ENCODE measurements at places on chromosomes 1 and 21. TPM values are rescaled to one million over a fixed set of nuclear protein-coding genes. Genes with fewer than 3 reads are reported as not detected.

FCER1A gene
- not detected for total RNA-seq

SPATA46 gene
- not detected for total RNA-seq

ETS2 gene
- total RNA-seq = 21.5 TPM

DNA sequence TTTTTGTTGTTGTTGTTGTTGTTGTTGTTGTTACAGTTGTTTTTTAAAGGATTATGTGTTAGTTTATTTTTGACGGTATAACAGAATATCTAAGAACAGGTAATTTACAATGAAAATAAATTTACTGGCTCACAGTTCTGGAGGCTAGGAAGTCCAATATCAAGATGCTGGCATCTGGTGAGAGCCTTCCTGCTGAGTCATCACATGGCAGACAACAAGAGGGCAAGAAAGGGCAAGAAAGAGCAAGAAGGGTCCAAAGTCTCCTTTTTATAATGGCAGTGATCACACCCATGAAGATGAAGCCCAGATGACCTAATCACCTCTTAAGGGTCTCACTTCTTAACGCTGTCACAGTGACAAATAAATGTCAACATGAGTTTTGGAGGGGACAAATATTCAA, 142.1 kb downstream of the NEGR1 start:
- peak; percentile 12 for DNase-seq

DNA sequence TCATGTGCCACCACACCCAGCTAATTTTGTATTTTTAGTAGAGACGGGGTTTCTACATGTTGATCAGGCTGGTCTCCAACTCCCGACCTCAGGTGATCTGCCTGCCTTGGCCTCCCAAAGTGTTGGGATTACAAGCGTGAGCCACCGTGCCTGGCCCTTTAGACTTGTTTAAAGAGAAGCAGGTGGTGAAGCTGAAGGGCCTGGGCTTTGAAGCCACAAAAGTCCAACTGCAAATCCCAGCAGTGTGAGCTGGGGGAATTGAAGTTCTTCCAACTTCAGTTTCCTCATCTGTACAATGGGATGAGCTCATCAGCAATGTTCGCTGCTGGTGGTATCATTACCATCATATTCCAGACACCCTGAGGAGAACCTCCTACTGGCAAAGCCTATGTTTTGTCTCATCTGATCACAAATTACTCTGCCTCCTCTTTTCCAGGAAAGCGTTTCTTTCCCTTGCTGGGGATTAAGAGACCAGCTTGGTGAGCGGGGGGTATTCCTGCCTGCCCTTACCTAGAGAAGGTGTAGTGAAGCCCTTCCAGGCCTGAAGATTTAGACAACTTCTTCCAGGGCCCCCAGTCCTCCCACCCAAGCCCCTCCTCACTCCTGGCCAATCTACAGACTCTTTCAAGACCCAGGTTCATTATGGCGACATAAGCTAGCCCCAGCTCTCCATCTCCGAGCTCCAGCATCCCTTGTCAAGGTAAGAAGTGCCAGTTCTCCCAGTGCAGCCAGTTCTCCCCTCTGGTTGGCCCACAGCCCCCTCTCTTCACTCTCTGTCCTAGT, 2.4 kb upstream of the SHISA4 start:
- DNase-seq = peak; percentile 76

DNA sequence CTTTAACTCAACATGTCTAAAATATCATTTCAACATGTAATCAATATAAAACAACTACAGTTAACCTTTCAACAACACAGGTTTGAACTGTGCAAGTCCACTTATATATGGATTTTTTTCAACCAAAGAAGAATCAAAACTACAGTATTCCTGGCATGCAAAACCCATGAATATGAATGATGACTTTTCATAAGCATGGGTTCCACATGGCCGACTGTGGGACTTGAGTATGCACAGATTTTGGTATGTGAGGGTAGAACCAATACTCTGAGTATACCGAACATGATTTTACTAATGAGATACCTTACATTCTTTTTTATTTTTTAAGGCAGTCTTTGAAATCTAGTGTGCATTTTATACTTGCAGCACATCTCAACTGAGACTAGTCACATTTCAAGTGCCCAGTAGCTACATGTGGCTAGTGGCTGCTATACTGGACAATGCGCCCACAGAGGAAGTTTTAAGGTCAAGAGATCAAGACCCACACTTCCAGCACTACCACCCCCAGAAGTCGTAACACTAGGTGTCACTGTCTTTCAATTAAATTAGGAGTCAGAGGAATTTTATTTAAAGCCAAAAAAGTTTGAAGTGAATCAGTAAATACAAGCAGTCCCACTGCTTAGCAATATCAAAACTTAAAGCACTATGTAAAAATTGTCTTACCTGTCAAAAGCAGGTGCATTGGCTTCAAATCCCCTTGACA, 40.0 kb downstream of the SYNJ1 start:
- no peak for DNase-seq

- DNase-seq = no peak
Observed at GRCh38 chr1:214019499-214019898, 31.7 kb downstream of the PROX1 start.

AADACL3 gene
- not detected for total RNA-seq

GRCh38 chr1:115186711-115187265, 97.5 kb upstream of the TSPAN2 start:
- no peak for DNase-seq

DNA sequence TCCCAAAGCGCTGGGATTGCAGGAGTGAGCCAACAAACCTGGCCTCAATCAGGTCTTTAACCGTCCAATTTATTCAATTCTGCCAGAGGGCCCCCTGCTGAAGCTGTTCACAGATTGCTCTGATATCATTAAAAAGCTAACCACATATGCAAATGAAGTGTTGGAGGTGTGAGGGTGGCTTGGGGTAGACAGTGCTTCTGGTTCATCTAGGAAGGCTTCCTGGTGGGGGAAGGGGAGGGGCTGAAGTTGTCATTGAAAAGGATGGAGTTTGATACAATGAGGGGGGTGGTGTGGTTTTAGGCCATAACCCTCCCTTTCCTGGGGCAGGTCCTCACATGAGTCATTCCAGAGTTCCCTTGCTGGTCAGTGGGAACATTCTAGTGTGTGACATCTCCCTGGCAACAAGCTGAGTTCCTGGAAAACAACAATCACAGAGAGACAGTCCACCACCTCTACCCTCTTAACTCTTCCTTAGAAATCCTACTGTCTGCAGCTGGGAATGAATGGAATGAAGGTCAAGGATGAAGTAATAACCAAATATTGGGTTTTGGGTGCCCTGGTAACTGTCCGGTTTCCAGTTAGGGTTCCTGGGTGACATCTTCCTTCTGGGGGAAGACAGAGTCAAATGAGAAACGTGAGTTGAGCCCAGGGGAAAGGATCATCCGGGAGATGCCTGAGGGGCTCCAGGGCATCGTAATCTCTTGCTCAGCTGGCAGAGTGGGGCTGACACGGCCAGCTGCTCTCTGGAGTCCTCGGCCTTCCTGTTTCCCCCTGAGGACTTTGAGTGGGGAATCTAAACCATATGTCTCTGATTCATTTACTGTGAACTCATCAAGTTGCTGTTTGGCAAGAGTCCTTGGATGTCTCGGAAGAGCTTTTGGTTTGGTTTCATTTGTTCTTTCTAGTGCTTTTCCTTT, 32.2 kb downstream of the BATF3 start:
- DNase-seq = peak; percentile 92

DNA sequence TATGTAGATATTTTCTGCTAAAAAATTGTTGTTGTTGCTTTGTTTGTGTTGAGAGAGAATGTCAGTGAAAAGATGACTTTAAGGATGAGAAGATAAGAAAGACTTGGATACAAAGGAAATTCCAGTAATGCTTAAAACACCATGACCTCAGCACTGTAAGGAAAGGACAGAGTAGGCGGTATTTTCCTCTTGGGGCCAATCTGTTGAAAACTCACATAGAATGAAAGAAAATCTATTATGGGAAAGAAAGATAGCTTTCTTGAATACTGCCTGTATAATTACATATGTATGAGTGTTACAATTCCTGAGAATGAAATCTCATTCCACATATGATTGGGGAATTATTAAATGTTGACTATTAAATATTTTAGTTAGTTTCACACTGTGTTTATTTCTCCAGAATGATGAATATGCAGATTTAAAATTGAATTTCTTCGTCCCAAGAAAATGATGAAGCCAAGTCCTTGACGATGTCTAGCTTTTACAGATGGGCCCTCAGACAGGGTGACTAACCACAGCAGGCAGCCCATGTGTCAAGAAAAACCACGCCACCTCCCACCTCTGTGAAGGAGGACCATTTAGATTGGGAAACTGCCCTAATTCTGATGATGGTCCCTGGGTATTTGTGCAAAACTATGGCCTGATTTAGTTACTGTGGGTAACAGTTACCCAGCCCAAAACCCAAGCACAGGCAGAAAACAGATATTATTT, 49.7 kb upstream of the LMO4 start:
- DNase-seq = peak; percentile 21

GRCh38 chr1:65844296-65844695, 51.6 kb downstream of the PDE4B start:
- no peak for DNase-seq

DNA sequence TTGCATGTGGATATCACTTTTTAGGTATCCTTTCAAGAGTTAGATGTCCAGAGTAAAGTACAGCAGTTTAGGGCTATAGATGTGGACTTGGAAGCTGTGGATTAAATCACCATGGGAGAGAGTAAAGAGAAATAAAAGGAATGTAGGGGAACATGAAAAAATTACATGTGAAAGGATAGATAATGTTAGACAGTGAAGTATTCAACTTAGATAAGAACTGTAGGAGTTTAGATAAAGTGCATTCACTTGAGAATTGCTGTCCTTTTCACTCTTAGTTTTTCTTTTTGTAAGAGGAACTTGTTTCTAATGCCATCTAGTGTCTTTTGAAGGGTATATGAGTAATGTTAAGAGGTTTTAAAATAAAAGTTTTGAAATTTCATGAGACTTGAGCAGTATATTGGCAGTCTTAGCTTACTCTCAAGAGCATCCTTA, 40.1 kb downstream of the MAST2 start:
- no peak for DNase-seq

EXTL1 gene
- 0.15 TPM for total RNA-seq

GRCh38 chr1:117650840-117651568, 45.2 kb downstream of the TENT5C start:
- DNase-seq = no peak

PGLYRP3 gene
- not detected for total RNA-seq

- DNase-seq = peak; percentile 9
Observed at GRCh38 chr1:170881268-170882265, 53.8 kb upstream of the MROH9 start.

- DNase-seq = no peak
Observed at GRCh38 chr1:65694126-65694525, 98.6 kb upstream of the PDE4B start.

DNA sequence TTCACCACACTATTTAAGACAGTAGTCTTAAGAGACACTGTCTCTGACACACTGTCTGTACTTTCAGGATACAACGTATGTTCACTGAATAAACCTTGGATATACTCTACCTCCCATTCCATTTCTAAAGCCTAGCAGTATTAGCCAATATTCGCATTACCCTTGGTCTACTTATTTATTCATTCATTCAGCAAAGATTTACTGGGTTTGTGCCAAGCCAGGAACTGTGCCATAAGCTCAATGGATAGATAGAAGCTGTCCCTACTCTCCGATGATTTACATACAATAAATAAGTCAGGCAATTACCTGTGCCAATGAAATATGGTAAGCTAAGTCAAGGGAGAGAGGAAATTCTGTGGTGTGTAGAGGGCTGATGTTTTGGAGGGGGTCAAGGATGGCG, 195.2 kb upstream of the RAB4A start:
- DNase-seq = no peak

TMEM200B gene
- 2.1 TPM for total RNA-seq

DNA sequence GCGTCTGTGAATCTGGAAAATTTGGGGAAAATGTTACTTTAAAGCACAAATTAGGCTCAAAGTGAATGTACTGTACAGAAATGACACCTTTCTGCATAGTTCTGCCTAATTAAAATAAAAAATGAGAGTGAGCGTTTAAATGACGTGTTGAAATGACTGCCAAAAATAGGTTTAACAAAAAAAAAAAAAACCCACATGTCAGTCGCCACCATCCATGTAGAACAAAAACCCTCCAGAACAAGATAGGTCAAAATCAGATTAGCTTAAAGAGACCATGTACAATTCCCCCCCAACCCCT, 745 bp downstream of the PARP1 start:
- no peak for DNase-seq

DTL gene
- 28.7 TPM for total RNA-seq

HLX gene
- total RNA-seq = 2.8 TPM

- no peak for DNase-seq
Observed at GRCh38 chr21:41695513-41695912, 71.3 kb downstream of the RIPK4 start.

ERMAP gene
- 12.3 TPM for total RNA-seq

LCE1C gene
- not detected for total RNA-seq

DNA sequence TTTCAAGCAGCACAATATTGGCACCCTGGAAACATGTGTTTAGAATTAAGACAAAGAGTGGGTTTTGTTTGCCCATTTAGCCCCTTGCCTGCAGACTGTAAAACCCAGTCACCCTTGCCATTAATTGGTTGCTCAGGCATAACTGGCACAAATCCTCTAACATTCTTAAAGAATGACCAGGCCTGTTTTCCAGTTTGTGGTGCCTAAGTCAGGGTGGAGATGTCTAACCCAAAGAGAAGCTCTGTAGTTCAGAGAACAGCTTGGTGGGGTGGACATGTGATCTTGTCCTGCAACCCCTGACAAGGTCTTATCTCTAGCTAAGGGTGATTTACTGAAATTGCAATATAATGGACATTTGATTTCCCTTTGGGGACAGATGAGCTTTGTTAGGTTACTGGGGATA, 8.8 kb upstream of the ANGPTL7 start:
- DNase-seq = peak; percentile 79

AGBL4 gene
- not detected for total RNA-seq

- no peak for DNase-seq
Observed at GRCh38 chr1:109671067-109671466, 3.2 kb downstream of the GSTM2 start.

- no peak for DNase-seq
Observed at GRCh38 chr1:59243550-59243949, 53.3 kb upstream of the FGGY start.

RAB13 gene
- total RNA-seq = 59.5 TPM

DNA sequence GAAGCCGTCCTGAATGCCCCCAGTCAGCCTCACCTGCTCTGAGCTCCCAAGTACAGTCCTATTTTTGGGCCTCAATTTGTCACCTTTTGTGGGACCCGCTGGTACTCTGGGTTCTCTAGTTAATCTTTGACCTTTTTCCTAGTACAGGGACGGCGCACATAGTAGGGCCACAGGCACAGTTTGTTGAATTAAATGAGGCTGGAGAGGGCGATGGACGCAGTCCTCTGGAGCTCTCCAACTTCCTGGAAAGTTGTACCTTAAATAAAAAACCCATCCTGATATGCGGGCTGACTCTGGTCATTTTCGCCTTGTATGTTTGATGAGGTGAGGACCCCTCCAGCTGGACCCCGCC, 4.8 kb downstream of the FAM110D start:
- DNase-seq = no peak
